ENCODE measurements at places on chromosomes 4 and X.

DNA sequence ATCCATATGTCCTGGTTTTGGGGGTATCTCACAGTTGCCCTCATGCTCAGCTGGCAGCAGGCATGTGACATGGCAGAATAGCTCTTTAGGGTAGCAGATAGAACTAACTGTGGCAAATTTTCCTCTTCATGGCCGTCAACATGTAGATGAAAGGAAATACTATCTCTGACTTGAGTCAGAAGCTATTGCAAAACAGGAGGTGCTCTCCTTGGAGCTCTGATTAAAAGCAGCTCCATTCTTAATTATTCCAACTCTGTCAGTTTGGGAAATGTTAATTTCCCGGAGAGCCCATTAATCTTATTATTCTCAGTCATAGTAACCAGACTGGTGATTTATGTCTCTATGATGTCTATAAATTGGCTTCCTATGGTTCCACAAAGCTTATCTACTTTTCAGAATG is 18.2 kb downstream of the IL13RA1 start:
- no peak for DNase-seq

DNA sequence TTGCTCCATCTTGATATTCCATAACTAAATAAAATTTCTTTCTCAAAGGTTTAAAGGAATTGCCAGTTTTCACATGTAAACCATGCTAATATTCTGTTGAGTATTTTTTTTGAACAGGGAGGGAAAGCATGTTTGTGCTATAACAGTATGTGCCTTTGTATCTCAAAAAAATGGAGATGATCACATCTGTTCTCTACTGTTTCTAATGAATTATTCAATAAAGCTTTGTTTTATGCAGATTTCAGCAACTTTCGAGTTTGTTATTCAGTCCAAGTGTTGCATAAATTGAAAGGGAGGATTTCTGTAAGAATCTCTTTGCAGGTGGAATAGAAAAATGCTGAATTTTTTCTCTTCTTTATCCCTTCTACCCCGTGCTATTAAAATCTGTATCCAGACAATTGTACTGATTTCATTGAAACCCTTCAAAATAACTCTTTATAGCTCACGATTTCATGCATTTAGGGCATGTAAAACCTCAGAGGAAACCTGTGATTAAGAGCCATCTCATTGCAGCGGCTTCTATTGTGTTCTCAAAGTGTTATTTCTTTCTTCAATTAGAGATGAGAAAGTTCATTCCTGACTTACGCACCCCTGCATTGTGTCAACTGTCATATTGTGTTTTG is 42.1 kb downstream of the NEIL3 start:
- DNase-seq = no peak

DNA sequence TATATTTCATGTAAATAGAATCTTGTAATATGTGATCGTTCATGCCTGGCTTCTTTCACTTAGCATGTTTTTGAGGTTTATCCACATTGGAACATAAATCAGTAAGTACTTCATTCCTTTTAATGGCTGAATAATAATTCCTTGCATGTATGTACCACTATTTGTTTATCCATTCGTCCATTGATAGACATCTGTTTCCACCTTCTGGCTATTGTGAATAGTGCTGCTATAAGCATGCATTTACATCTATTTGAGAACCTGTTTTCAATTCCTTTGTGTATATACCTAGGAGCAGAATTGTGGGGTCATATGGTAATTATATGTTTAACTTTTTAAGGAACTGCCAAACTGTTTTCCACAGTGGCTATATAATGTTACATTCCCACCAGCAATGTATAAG is 356.7 kb upstream of the DIPK2B start:
- no peak for DNase-seq

- DNase-seq = no peak
Measured at GRCh38 chr4:189773909-189774308, 166.8 kb upstream of the FRG1 start.

- no peak for DNase-seq
Measured at GRCh38 chr4:4247696-4248028, 361 bp downstream of the TMEM128 start.

DNA sequence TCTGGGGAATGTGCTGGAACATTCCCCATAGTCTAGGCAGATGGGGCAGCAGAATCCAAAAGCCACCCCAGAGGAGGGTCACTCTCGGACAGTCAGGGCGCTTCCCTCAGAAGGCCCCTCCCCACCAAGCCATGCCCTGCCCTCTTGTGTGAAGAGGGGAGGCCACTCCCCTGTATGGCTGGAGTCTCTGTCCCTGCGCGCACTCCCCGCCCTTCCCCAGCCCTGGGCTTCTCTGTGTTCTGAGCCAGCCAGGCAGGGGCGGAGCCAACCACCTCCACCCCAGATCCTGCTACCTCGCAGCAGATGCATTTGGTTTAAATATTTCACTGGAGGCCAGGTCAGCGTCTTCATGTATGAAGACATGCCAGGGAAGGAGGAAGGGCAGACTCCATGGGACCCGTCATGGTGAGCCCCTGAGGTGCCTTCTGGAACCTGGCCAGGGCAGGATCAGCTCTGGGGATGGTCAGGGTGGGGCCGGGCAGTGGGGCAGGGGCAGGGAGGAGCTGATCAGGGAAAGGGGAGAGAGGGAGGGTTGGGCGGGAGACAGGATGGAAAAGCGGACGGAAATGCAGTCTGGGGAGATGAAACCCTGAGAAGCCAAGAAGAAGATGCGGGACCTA is 107.3 kb downstream of the ADRA2C start:
- DNase-seq = no peak

DNA sequence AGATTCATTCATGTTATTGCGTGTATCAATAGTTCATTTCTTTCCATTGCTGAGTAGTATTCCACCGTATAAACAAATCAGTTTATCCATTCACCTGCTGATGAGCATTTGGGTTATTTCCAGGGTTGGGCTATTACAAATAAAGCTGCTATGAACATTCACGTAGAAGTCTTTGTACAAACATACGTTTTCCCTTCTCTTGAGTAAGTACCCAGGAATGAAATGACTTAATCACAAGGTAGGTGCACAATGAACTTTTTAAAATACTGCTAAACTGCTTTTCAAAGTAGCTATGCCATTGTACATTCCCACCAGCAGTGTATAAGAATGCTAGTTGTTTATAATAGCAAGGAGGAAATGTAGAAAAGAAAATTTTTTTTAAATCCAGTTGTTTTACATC is 35.9 kb downstream of the SYTL4 start:
- no peak for DNase-seq

DNA sequence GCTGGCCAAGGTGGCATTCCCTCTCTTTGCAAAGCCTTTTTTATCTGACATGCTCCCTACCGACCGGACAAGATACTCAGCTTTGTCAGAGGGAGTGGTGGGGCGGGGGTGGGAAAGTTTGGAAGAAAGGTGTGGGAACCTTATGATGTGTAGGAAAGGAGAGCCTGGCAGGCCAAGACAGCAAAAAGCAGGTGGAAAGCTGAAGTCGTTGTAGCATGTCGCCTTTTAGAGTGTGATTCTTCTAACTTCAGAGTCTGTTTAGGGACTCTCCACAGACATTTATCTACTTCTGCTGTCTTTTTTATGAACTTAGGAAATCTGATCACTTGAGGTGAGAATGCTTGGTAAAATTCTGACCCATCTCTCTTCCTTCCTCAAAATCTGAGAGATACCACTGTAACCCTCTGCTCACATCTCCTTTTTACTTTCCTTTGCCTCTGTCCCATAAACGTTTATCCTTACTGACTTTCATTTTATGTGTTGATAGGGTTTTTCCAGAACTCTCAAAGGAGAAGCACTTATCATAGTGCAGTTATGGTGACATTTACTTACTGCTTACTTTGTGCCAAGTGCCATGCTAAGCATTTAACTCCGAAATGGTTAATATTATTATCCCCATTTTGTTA is 8.2 kb upstream of the RUFY3 start:
- no peak for DNase-seq

- no peak for DNase-seq
Measured at GRCh38 chrX:134604701-134605311, 53.5 kb downstream of the PLAC1 start.

GRCh38 chrX:40130207-40130606 is 32.4 kb upstream of the BCOR start:
- DNase-seq = no peak

GRCh38 chr4:163495900-163496299 is 1.4 kb downstream of the TMA16 start:
- DNase-seq = no peak

DNA sequence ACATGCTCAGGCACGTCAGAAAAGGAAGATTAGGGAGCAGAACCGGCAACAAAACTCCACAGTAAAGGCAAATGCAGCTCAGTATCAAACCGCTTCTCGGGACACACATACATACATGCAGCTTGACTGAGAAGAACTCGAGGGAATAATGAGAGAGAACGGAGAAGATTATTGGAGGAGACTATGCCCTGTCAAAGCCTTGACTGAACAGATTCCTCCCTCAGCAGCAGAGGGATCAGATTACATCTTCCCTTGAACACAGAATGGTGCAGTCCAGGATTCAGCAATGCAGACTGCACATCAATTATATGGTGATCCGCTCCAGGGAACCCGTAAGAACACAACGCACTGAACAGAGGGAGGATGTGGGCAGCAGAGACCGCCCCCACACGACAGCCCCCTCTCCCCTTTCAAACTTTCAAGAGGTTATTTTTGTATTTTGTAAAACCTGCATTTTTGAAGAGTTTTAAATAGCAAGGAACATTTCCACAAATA is 183.2 kb downstream of the FBXW7 start:
- peak; percentile 49 for DNase-seq

GRCh38 chr4:106320235-106320634 is 3.9 kb downstream of the AIMP1 start:
- DNase-seq = no peak

- no peak for DNase-seq
Measured at GRCh38 chr4:22514001-22514400, 1.9 kb downstream of the ADGRA3 start.

DNA sequence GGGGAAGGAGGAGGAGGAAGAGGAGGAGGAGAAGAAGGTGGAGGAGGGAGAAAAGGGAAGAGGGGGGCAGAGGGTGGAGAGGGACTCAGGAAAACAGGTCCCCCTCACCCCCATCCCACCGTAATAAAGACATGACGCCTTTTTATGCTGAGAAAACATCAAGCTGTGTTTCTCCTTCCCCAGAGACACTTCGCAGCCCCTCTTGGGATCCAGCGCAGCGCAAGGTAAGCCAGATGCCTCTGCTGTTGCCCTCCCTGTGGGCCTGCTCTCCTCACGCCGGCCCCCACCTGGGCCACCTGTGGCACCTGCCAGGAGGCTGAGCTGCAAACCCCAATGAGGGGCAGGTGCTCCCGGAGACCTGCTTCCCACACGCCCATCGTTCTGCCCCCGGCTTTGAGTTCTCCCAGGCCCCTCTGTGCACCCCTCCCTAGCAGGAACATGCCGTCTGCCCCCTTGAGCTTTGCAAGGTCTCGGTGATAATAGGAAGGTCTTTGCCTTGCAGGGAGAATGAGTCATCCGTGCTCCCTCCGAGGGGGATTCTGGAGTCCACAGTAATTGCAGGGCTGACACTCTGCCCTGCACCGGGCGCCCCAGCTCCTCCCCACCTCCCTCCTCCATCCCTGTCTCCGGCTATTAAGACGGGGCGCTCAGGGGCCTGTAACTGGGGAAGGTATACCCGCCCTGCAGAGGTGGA is 45.3 kb upstream of the SHOX start:
- DNase-seq = no peak
